ENCODE measurements at places on chromosomes 2 and 18.

GRCh38 chr2:196530910-196531309, 108.6 kb upstream of the CCDC150 start:
- H3K36me3 ChIP-seq = no peaks in the 10 kb centered on the region
- H3K27me3 ChIP-seq = no peaks in the 10 kb centered on the region
- no peak overlapping the region for H3K4me3 ChIP-seq
- H3K27ac ChIP-seq = no peak overlapping the region
- H3K4me1 ChIP-seq = no peaks in the 10 kb centered on the region
- no peak for DNase-seq

- no peaks in the 10 kb centered on the region for H3K36me3 ChIP-seq
- no peaks in the 10 kb centered on the region for H3K27me3 ChIP-seq
- DNase-seq = no peak
- peaks cover 21% of the 10 kb centered on the region for H3K4me1 ChIP-seq
- H3K27ac ChIP-seq = no peak overlapping the region
- no peak overlapping the region for H3K4me3 ChIP-seq
Measured at GRCh38 chr2:239222706-239223309, 178.0 kb downstream of the HDAC4 start.

DNA sequence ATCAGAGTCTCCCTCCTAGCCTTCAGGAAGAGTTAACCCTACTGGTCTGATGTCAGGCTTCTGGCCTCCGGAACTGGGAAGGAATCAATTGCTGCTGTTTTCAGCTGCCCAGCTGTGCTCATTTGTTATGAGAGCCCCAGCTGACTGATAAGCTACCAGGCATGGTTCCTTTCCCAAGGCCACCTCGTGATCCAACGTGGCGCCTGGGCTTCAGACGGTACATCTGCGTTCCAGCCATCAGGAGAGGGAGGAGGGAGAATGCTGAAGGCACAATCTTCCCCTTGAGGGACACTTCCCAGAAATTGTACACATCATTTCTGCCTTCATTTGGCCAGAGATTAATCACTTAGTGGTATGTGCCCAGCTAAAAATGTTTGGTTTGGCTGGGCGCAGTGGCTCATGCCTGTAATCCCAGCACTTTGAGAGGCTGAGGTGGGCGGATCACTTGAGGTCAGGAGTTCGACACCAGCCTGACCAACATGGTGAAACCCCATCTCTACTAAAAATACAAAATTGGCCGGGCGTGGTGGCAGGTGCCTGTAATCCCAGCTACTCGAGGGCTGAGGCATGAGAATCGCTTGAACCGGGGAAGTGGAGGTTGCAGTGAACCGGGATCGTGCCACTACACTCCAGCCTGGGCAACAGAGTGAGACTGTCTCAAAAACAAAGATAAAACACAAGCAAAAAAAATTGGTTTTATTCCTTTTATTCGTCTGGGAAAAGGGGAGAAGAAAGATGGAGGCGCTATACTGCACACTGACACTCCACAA, 10.5 kb upstream of the ARMC9 start:
- no peaks in the 10 kb centered on the region for H3K36me3 ChIP-seq
- H3K4me3 ChIP-seq = no peak overlapping the region
- H3K27ac ChIP-seq = no peak overlapping the region

DNA sequence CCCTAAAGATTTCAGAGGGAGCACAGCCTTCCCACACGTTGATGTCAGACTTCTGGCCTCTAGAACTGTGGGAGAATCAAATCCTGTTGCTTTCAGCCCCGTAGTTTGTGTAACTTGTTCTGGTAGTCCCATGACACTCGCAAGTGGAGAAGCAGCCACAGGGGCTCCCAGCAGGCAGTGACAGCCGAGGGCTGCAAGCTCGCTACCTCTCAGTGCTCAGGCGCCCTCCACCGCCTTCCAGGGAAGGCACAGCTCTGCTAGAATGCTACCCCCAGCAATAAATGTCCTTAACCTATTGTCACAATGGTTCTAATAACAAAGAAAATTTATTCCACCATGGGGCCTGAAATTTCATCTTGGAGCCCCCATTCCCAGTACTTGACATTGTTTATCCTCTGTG, 143.1 kb upstream of the ZNF236 start:
- no peaks in the 10 kb centered on the region for H3K27me3 ChIP-seq
- no peak overlapping the region for H3K27ac ChIP-seq
- DNase-seq = no peak
- H3K4me1 ChIP-seq = no peaks in the 10 kb centered on the region

GRCh38 chr2:63399156-63399555, 189.1 kb downstream of the WDPCP start:
- no peak overlapping the region for H3K4me3 ChIP-seq
- peaks cover 6% of the 10 kb centered on the region for H3K36me3 ChIP-seq
- H3K4me1 ChIP-seq = no peaks in the 10 kb centered on the region
- DNase-seq = no peak
- no peaks in the 10 kb centered on the region for H3K27me3 ChIP-seq

- no peak overlapping the region for H3K27ac ChIP-seq
- H3K27me3 ChIP-seq = no peaks in the 10 kb centered on the region
- no peaks in the 10 kb centered on the region for H3K4me1 ChIP-seq
- no peaks in the 10 kb centered on the region for H3K36me3 ChIP-seq
Measured at GRCh38 chr2:101375653-101376052, 11.7 kb downstream of the CREG2 start.

- peaks cover 2% of the 10 kb centered on the region for H3K4me1 ChIP-seq
- H3K27me3 ChIP-seq = no peaks in the 10 kb centered on the region
- no peak overlapping the region for H3K27ac ChIP-seq
- no peak overlapping the region for H3K4me3 ChIP-seq
- no peaks in the 10 kb centered on the region for H3K36me3 ChIP-seq
Measured at GRCh38 chr2:46847185-46847710, 68.4 kb downstream of the MCFD2 start.

DNA sequence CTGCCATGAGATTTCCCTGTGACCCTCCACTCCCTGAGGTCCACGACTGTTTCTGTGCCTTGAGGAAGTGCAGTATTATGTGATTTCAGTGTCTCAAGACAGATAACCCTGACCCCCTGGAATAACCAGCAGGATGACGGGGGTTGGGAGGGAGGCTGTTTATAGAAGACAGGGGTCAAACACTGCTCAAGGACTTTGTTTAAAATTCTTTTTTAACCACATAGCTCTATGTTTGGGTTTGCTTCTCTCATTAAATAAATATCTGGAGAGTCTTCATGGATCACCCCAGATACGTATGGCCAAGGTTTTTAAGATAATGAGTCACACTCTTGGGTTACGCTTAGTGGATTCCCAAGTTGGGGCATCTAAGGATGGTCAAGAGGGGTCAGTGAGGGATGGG, 523.8 kb upstream of the TNP1 start:
- DNase-seq = no peak
- no peaks in the 10 kb centered on the region for H3K36me3 ChIP-seq
- no peaks in the 10 kb centered on the region for H3K27me3 ChIP-seq
- no peak overlapping the region for H3K4me3 ChIP-seq
- H3K27ac ChIP-seq = no peak overlapping the region

DNA sequence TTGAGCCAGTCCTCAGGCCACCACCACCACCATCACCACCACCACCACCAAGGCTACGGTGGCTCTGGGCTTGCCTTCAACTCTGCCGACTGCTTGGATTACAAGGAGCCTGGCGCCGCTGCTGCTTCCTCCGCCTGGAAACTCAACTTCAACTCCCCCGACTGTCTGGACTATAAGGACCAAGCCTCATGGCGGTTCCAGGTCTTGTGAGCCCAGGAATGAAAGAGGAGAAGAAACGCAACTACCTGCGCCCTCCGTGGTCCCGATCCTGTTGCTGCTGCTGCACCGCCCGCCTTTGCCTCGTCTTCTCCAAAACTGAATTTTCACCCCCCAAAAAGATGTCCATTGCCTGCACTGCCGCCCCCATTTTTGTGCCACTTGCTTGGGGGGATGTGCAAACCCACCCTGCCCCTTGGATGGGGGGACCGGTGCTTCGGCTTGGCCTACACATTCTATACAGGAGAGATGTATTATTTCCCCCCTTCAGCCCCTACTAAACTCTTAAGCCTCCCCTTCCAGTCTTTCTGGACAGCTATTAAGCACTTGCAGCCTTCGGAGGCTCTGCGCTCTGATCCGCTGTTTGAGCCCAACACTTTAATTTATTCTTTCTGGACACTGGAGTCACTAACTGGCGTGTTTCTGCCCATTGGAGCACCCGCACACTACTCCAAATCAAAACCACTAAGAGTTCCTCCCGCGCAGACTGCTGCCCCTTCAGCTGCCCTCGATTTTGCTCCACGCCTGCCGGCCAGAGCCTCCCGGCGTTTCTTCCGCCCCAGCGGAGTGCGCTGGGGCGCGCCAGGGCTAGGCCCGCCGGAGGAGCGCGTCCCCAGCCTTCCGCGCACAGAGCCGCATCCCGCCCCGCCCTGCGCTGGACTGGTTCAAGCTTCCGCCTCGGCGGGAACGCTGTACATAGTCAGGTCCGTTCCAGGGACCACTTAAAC, 5.7 kb downstream of the OTX1 start:
- H3K27ac ChIP-seq = no peak overlapping the region
- peaks cover 74% of the 10 kb centered on the region for H3K27me3 ChIP-seq
- peaks cover 60% of the 10 kb centered on the region for H3K4me1 ChIP-seq

DNA sequence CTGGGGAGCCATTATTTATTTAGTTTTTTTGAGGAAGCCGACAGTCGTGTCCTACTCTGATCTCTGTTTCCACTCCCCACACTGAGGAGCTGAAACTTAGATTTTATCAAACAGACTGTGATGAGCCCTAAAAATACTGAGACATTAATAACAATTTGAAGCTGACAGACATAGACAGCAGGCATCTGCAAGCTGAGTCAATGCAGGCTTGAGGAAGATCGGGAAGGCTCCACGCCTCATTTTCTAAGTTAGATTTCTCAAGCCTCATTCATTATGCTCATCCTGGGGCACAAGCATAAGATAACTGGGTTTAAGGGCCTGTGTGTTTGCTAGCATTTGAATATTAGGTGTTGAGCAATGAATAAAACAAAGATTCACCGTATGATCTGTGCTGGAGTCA, 26.3 kb downstream of the EFR3B start:
- H3K4me3 ChIP-seq = no peak overlapping the region
- no peak for DNase-seq
- H3K4me1 ChIP-seq = no peaks in the 10 kb centered on the region
- H3K36me3 ChIP-seq = no peaks in the 10 kb centered on the region

- no peaks in the 10 kb centered on the region for H3K4me1 ChIP-seq
- H3K27ac ChIP-seq = no peak overlapping the region
- no peaks in the 10 kb centered on the region for H3K27me3 ChIP-seq
- no peaks in the 10 kb centered on the region for H3K36me3 ChIP-seq
Measured at GRCh38 chr2:70560040-70560439, 6.4 kb upstream of the TGFA start.

GRCh38 chr2:204862809-204863208, 317.5 kb downstream of the PARD3B start:
- H3K27ac ChIP-seq = no peak overlapping the region
- H3K36me3 ChIP-seq = no peaks in the 10 kb centered on the region
- H3K27me3 ChIP-seq = no peaks in the 10 kb centered on the region
- DNase-seq = no peak
- no peak overlapping the region for H3K4me3 ChIP-seq

GRCh38 chr2:208017721-208018120, 7.6 kb downstream of the PLEKHM3 start:
- H3K4me1 ChIP-seq = no peaks in the 10 kb centered on the region
- H3K27me3 ChIP-seq = no peaks in the 10 kb centered on the region

GRCh38 chr2:124662946-124663644, 638.0 kb downstream of the CNTNAP5 start:
- H3K4me1 ChIP-seq = peaks cover 6% of the 10 kb centered on the region
- H3K27me3 ChIP-seq = no peaks in the 10 kb centered on the region
- no peak overlapping the region for H3K27ac ChIP-seq
- H3K36me3 ChIP-seq = no peaks in the 10 kb centered on the region

- H3K27me3 ChIP-seq = no peaks in the 10 kb centered on the region
- no peak overlapping the region for H3K27ac ChIP-seq
- H3K36me3 ChIP-seq = peaks cover 39% of the 10 kb centered on the region
- no peak overlapping the region for H3K4me3 ChIP-seq
- DNase-seq = no peak
Measured at GRCh38 chr2:110662560-110662959, 15.3 kb downstream of the BUB1 start.

- DNase-seq = no peak
- H3K4me1 ChIP-seq = no peaks in the 10 kb centered on the region
- H3K27me3 ChIP-seq = no peaks in the 10 kb centered on the region
- no peak overlapping the region for H3K4me3 ChIP-seq
- H3K36me3 ChIP-seq = no peaks in the 10 kb centered on the region
Measured at GRCh38 chr2:122384768-122385333, 629.4 kb downstream of the TSN start.

GRCh38 chr18:78445880-78446279, 533.7 kb upstream of the SALL3 start:
- H3K36me3 ChIP-seq = no peaks in the 10 kb centered on the region
- no peak overlapping the region for H3K4me3 ChIP-seq
- DNase-seq = no peak
- no peaks in the 10 kb centered on the region for H3K27me3 ChIP-seq
- no peaks in the 10 kb centered on the region for H3K4me1 ChIP-seq
- no peak overlapping the region for H3K27ac ChIP-seq

DNA sequence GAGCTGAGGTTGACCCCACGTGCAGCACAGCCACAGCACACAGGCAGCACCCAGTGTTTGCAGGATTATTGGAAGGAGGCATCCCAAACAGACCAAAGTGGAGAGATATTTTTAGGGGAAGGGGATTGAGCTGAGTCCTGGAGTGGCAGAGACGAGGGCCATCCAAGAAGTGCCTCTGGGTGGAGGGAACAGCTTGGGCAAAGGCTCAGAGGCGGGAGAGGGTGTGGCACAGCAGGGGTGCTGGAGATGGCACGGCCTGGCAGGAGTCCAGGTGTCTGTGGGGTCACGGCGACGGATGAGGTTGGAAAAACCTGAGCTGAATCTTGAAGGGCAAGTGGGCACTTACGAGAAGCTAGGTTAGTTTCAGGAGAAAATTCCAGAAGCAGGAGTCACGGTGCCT, 60.6 kb downstream of the INHBB start:
- no peaks in the 10 kb centered on the region for H3K27me3 ChIP-seq
- no peak for DNase-seq
- H3K4me3 ChIP-seq = no peak overlapping the region
- H3K36me3 ChIP-seq = no peaks in the 10 kb centered on the region

DNA sequence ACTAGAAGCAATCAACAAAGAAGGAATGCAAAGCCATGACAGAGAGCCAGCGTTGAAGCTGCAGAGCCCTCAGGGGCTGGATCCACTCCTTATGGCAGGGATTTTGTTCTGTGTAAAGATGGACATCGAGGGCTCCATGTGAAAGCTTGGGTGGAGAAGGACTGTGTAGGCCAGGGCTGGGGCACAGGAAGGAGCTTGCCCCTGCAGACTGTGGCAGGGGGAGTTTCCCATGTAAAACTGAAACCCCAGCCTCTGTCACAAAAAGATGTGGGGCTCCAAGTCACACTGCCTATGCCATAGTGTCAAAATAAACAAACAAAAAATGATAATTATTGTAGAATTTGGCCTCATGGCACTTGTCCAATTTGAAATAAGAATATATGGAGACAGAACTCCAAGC, 408.7 kb upstream of the HS6ST1 start:
- H3K4me1 ChIP-seq = no peaks in the 10 kb centered on the region
- no peak overlapping the region for H3K4me3 ChIP-seq
- H3K36me3 ChIP-seq = no peaks in the 10 kb centered on the region
